Fibroblast of skin of abdomen (primary cell): ENCODE measurements at places on chromosomes 4 and X.

DNA sequence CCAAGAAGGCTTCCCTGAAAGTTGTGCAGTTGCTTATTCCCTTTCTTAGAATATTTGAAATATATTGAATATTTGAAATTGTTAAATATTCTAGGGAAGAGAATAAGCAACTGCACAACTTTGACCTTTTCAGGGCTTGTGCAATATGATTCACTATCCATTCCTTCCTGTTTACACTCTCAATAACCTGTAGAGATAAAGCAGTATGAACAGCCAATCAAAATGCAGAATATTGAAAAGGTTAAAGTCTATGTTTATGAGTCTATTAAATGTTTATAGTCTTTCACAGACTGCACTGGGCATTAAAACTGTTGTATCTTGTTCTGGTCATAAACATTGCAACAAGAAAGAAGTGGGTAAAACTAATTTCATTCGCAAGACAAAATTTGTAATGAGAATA is 13.8 kb downstream of the POU3F4 start:
- DNase-seq, result no peak

- DNase-seq, result no peak
Observed at GRCh38 chrX:149572743-149573142, 14.5 kb downstream of the MAGEA9B start.

DNA sequence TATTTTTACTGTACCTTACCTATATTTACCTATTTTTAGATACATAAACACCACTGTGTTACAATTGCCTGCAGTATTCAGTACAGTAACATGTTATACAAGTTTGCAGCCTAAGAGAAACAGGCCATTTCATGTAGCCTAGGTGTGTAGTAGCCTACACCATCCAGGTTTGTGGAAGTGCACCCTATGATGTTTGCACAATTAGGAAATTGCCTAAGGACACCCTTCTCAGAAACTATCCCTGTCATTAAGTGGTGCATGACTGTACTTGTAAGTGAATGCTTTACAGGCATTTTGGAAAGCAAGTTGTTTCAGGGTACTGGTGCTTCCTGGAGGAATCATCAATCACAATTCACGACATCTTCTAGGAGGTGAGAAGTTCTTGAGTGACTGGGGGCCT is 991.8 kb upstream of the SLIT2 start:
- DNase-seq, result no peak

- no peak for DNase-seq
Observed at GRCh38 chrX:12866451-12867377, at the start of gene TLR7. TSS of gene TLR7 (plus strand) at chrX:12867072. CDS start at chrX:12867579, 507 bp downstream.

DNA sequence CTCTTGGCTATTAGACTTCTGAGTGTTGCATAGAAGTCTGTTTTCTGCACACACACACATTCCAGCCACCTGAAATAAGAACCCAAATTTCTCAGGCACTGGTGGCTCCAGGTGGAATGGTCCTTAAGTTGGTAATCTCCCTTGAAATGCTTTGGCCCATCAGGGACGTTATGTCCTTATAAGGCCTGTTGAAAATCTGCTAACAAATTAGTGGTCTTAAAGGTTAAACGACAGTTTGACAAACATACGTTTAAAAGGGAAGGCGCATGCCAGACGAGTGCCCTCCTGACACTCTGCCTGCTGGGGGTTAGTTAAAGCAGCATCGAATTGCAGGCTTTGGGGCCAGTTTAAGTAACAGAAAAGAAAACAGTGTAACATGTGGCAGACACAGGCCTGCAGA is 125.0 kb downstream of the TBX22 start:
- no peak for DNase-seq

- peak; percentile 38 for DNase-seq
Observed at GRCh38 chrX:140701480-140701879, 8.1 kb upstream of the LINC00632 start.

DNA sequence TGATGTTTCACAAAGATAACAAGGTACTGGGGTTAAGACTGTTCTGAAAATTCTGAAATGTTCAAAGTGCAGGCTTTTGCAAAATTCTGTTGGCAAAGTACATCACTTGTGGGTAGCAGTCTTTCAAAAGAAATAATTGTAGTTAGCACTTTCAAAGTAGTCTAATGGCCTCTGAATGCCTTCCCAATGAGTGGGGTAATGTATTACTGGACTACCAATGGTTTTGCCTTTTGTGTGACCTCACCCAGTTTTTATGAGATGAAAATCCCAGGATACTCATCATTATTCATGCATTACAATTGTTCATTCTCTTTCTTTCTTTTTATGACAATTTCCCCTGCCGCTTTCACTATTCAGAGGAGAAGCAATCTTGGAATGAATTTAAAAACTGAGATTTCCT is 686.1 kb downstream of the GLUD2 start:
- peak; percentile 4 for DNase-seq

DNA sequence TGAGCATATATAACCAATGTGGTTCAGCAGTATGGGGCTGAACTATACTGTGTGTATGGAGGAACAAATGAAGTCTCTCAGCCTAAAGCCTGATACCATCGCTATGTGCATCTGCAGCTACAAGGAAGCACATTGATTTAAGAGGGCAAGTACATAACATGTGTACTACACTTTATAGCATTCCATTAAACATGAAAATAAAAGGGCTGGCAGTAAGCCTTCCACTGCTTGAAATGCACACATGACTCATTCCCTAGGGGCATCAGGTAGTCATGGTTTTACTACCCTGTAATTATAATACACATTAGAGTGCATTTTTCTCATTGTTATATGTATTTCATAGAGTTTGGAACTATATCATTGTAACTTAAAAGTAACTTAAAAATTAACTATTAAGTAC is 51.2 kb downstream of the SMARCA1 start:
- DNase-seq, result peak; percentile 32

GRCh38 chr4:82745173-82745842 is 53.3 kb downstream of the SCD5 start:
- peak; percentile 85 for DNase-seq

DNA sequence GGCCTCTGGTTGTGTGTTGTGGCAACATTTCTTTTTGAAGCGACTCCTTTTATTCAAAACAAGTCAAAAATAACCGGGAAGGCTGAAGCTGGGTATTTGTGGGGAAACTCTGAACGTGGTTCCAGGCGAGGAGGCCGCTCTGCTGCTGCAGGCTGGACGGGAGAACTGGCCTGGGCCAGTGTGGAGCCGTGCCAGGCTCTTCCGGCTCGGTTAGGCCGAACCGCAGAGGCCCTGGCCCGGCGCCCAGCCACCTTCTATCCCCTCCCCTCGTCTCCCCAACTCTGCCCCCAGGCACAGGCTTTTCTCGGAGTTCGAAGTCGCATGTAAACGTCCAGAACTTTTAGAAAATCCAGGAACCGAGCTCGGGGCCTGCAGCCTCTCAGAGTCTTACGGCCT is 2.4 kb upstream of the BCOR start:
- DNase-seq, result peak; percentile 21

DNA sequence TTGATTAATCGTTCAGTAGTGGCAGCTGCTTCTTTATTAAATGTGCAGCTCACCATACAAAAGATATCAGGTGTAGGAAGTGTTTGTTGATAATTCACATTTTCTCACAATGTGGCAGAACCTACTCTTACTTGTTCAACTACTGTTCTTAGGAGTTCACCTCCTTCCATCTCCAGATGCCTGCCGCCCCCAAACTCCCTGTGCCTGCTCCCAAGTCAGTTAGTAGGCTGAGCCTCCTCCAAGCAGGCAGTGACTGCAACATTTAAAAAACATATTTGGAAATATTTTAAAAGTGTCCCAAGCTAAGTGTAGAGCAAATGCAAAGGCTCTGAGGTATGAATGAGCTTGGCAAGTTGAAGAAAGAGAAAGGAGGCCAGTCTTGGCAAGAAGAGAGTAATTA is 100.2 kb downstream of the AFF2 start:
- no peak for DNase-seq

DNA sequence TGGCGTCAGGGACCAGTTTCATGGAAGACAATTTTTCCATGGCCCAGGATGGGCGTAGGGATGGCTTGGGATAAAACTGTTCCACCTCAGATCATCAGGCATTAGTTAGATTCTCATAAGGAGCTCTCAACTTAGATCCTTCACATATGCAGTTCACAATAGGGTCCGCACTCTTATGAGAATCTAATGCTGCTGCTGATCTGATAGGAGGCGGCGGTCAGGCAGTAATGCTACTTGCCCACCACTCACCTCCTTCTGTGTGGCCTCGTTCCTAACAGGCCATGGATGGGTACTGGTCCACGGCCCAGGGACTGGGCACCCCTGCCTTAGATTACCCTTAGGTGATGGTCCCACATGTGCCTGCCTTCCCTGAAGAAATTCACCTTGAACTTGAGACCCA is 28.8 kb upstream of the ENPP6 start:
- no peak for DNase-seq

GRCh38 chr4:100009490-100009889 is 59.4 kb upstream of the H2AZ1 start:
- peak; percentile 58 for DNase-seq

- no peak for DNase-seq
Observed at GRCh38 chr4:26179316-26179760, 141.5 kb upstream of the RBPJ start.

GRCh38 chr4:109969919-109970318 is 57.2 kb downstream of the EGF start:
- DNase-seq, result no peak

DNA sequence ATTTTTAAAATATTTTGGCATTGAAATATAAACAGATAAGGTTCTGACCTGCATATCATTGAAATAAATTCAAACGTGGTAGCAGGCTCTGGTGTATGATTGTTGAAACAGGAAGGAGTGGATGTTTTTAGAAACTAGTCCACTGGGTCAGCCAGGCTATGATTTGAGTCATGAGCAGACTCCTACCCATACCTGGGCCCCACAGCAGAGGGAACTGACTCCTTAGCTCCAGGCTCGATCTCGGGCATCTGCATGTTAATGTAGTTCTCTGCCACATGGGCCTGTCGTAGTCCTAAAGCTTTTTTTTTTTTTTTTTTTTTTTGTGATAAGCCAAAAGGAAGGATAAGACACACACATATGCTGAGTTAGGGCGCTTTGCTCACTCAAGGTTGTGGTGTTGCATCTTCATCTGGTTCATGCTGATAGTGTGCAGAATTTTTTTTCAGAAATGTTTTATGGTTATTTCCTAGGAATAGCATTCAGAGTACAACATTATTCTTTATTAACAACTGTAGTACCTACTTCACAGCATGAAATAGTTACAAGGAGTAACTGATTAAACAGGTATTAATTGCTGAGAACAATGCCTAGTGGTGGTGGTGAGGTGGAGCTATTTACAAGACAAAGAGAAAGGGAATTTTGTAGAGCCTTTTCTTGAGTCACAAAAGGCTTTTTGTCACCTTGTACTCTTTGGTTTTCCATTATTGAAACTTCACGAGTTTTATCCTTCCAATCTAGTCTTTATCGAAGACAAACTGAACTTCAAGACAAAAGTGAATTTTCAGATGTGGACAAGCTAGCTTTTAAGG is 27.3 kb downstream of the OFD1 start:
- no peak for DNase-seq

DNA sequence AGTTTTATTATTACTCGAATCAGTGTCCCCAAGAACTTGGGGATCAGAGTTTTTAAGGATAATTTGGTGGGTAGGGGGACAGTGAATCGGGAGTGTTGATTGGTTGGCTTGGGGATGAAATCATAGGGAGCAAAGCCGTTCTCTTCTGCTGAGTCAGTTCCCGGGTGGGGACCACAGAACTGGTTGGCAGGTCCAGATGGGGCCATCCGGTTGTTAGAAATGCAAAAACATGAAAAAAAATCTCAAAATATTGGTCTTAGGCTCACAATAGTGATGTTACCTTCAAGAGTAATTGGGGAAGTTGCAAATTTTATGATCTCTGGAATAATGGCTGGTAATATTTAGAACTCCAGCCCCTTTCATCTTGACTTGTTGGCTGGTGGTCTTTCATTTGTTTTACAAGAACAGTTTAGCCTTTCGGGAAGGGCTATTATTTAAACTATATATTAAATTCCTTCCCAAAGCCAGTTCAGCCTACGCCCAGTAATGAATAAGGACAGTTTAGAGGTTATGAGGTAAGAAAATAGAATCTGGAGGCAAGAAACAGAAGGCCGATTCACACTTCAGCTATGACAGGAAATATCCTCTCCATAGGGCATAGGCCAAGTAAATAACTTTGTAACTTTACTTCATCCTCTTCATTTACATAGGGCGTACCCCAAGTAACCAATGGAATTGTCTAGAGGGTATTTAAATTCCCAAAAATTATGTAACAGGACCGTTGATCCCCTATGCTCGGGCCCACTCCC is 164.1 kb upstream of the STS start:
- no peak for DNase-seq

DNA sequence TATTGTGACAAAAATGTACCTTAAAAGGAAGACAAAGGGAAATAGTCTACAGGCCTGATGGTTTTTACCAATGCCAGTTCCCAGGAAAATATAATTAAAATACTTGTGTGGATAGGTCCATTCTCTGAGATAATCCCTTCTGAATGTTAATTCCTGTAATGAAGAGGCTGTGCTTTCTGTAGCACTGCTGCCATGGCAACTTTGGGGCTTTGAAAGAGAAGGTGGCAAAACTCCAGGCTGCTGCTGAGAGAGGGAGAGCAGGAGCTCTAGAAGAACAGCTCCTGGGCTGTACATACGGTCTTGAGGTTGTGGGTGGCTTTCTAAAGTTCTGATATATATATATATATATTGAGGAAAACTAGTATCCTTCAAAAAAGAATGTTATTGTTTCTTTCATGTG is 125.4 kb downstream of the PDLIM5 start:
- peak; percentile 65 for DNase-seq

GRCh38 chrX:3527811-3528210 is 181.4 kb upstream of the MXRA5 start:
- no peak for DNase-seq

GRCh38 chrX:139929876-139930275 is 3.0 kb downstream of the ATP11C start:
- DNase-seq, result no peak

- DNase-seq, result no peak
Observed at GRCh38 chr4:18751083-18751482, 729.5 kb upstream of the LCORL start.

- DNase-seq, result no peak
Observed at GRCh38 chrX:110568441-110568840, 209.8 kb downstream of the RTL9 start.

DNA sequence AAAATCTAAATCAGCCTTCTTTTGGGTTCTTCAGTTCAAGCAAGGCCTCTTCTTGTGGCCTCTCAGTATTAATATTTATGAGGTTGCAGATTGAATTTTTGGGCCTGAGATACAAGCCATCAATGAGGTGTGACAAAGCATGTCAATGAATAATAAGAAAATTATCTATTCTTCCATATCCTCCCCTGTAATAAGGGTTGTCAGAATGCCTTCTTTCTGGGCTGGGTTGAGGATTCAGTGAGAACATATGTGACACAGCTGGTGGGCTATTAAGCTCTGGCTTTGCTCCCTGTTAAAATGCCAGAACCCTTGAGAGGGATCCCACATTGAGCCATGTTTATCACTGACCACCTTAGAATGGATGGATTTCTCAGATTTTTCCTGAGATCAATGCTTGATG is 187.2 kb downstream of the AR start:
- no peak for DNase-seq

DNA sequence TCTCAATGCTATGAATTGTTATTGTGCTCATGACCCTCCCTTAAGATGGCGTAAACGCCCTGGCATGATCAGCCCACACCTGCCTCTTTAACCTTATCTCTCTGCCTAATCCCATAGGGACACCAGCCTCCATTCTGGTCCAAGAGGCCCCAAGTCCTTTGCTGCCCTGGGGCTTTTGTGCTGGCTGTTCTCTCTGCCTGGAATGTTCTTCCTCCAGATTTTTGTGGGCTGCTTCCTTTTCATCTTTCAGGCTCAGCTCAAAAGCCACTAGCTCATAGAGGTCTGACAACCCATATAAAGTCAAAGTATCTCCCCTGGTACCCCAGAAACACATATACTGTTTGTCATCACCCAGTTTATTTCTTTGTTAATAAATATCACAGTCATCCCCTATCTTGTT is 42.4 kb downstream of the APLN start:
- no peak for DNase-seq
